Stimulated activated CD4-positive, alpha-beta T cell treated with anti-CD3 and anti-CD28 coated beads, Interleukin-1b, Interleukin-23, amount 100 ng/mL, for 1 hour (primary cell): ENCODE measurements at places on chromosomes 2 and 18.

DNA sequence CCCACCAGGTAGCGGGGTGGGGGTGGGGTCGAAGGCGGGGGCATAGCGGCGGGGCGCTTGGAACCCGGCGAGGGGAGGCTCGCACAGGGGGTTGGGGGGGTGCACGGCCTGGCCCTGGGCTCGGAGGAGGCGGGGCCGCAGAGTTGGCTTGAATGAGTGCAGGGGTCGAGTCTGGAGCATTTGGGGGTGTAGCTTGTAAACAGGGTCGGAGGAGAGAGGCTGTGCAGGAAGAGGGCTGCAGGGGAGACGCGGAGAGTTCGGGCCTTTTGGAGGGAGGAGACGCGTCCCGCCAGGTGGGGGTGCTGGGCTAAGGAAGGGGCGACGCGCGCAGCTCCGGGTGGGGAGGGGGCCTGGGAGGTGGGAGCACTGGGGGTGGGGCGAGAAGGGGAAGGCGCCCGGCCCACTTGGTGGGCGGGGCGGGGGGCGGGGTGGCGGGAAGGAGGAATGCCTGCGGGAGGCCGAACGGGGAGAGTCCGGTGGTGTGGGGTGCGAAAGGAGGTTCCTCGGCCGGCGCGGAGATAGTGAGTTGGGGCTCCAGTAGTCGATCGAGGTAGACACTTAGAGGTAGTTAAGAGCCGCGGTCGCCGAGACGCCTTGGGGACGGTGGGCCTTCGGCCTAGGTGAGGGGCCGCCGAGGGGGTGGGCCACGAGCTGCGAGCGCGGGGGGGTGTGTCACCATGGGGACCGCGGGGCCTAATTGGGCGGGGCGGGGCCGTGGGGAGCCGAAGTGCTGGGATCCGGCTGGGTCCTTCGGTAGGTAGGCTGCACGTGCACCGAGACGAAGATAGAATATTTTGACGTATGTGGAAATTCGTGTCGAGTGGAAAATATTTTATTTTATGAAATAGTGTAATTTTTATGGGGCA lies 774 bp downstream of the MSH6 start:
- DNase-seq, result peak; percentile 27

DNA sequence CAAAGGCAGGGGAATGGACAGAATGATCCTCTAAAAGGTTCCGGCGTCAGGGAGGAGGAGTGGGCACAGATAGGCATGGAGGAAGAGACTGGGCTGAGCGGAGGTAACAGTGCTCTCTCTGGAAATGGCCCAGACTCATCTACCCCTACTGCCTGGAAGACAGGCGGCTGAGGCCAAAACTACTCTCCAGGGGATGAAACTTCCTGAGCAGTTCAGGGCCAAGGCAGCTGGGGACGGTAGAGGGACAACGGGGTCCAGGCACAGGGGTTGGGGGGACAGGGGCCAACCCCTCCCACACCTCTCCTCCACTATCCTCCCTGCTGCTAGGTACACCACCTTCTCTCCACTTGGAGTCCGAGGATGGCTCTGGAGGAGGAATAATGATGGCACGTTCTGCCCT lies 94.3 kb downstream of the TNS1 start:
- no peak for DNase-seq

DNA sequence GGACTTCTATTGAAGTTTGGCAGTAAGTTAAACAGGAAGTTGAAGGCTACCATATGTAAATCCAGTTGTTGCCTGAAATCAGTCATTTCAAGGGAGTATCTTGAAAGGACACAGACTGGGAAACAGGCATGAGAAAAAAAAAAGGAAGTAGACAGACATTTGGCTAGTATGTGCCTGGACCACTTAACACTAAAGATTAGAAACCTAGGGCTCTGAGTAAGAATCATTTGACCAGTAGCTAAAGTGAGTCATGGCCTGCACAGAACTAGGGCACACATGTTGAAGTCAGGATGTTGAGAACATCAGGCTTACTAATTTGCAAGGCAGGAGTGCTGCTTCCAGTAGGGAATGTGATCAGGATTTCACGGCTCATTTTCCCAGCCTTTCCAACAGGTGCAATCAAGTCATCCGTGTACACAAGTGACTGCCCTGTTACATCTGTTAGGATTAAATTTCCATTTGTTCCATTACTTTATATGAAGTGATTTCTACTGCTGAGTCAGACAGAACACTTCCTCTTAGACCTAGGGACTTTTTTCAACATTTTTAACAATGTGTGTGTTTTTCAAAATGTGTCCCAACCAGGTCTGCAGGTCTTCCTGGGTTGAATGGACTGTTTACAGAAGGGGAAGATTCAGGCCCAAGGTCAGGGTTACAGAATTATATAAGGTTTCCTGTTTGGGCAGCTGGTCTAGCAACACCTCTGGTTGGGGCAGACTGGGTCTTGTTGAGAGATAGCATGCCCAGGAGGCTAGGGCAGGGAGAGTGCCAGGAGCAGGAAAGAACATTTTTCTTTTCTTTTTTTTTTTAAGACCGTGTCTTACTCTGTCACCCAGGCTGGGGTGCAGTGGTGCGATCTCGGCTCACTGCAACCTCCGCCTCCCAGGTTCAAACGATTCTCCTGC lies 145.6 kb downstream of the TGIF1 start:
- DNase-seq, result no peak

GRCh38 chr2:238203094-238203972 lies at the start of gene ILKAP:
ILKAP (minus strand) TSS chr2:238203695; CDS start chr2:238203553, 142 bp downstream.
- DNase-seq, result peak; percentile 84

DNA sequence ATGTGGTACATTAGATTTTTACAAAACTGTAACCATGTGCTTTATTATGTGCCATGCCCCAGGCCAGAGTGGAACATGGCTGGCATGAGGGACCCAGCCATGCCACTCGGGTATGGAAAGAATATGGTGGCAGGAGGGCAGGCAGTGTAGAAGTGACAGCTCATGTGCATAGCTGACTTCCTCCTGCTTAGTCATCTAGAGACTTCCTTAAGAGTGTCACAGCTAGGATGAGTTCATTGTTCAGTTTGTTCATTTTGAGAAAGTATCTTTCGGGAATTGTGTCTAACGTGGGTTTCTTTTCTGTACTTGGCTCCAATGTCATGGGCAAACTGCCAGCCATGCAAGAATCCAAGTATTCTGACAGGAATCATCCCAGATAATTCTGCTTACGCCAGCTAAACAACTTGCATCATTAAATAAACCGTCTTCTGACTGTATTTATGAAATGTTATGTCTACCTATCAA lies 94.3 kb upstream of the ITGB6 start:
- DNase-seq, result no peak

DNA sequence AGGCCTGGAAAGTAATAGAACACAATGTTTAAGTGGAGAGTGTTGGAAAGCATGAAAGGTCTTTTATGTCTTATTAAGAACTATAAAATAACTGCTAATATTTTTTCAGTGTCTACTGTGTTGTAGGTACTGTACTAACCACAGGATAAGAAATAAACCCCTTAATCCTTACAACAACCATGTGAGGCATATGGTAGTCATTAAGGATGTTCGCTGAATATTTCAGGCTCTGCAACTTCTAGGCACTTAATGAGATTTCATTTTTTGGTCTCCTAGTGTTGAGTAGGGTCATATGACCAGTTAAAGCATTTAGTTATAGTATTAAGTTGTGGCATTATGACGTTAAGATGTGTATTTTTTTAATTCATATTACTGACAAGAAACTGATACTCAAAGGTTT lies 346.6 kb upstream of the KCNH7 start:
- DNase-seq, result no peak
